ENCODE measurements at places on chromosomes 7 and 10.

DNA sequence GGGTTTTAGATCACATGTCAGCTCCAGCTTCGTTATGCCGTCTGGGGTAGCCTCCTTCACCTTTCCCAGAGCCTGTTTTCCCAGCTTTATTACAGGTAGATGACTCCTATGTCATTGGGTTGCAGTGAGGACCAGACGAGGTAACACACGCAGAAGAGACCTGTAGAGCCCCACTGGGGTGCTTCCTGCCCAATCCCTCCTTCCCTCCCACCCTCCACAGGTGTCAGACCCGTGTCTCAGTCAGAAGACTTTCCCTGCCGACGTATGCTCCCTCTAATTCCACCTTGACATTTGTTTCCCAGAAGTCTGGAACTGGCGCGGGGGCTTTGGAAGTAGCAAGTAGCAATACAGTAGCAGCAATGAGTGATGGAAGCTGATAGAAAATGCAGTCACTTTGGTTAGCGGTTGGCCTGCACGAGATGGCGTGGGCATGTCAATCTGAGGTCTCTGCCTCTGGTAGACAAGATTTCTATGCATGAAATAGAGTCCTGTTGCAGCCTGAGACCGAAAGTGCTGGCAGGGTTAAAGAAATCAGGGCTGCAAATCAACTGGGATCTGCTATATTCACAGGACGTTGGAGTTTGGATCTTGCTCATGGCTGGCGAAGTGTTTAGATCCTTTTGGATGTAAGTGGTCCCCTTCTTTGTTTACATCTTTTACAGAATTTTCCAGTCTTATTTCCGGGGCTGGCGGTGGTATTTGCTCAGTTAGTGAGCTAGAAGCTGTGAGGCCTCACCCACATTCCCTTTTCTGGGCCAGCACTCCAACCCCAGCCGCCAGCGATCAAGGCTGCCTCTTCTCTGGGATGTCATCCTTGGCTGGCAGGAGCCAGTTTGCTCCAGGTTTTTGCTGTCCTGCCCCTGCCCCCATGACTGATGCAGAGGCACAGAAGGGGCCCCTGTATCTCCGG is 78.3 kb upstream of the KMT2C start:
- no peak for DNase-seq

DNA sequence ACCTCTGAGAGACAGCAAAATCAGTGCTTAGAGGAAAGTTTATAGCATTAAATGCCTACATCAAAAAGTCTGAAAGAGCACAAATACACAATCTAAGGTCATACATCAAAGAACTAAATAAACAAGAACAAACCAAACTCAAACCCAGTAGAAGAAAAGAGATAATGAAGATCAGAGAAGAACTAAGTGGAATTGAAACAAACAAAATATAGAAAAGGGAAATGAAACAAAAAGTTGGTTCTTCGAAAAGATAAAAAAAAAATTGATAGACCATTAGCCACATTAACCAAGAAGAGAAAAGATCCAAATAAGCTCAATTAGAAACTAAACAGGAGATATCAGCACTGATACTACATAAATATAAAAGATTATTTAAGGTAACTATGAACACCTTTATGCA is 280.0 kb upstream of the NRG3 start:
- DNase-seq: no peak

GRCh38 chr10:6486309-6486708 is 93.8 kb downstream of the PRKCQ start:
- DNase-seq: no peak

DNA sequence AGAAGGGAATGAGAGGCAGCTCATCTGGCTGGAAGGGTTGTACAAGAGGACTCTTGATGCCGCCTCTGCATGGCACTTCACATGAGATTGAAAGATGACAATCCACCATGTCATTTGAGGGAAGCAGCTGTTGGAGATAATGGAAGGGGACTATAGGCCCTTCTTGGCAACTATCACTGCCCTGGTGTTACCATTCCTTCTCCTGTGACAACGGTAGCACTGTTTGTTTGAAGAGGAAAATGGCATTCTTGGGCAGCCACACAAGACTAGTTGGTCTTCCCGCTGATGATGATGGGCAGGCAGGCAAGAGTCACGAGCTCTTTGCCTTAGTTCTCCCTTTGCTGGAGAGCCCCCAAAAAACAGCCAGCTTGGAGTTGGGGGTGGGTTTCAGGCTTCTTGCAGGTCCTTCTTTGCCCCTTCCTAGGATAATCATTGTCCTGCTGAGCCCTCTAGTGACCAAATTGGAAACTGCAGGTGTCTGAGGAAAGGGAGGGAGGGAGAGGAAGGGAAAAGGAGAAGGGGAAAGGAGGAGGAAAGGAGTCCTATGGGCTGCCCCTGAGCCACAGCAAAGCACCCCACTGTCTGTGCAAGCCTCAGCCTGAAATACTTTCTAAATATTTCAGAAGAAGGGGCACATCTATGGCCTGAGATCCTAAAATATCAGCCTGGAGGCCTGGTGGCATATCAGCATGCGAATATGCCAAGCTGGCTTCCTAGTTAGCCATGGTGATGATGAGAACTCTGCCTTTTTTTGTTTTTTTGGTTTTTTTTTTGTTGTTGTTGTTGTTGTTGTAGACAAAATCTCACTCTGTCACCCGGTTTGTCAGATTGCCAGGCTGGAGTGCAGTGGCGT is 165.6 kb upstream of the KMT2E start:
- DNase-seq: peak; percentile 26

GRCh38 chr10:16975188-16975587 is 154.4 kb downstream of the CUBN start:
- DNase-seq: no peak

Measured in AG10803 (cell line).